ENCODE measurements at places on chromosomes 6 and 20.

- DNase-seq = no peak
Measured at GRCh38 chr20:17684077-17684888, 2.2 kb upstream of the RRBP1 start.

- DNase-seq = no peak
Measured at GRCh38 chr20:57786304-57786932, 76.6 kb upstream of the PMEPA1 start.

DNA sequence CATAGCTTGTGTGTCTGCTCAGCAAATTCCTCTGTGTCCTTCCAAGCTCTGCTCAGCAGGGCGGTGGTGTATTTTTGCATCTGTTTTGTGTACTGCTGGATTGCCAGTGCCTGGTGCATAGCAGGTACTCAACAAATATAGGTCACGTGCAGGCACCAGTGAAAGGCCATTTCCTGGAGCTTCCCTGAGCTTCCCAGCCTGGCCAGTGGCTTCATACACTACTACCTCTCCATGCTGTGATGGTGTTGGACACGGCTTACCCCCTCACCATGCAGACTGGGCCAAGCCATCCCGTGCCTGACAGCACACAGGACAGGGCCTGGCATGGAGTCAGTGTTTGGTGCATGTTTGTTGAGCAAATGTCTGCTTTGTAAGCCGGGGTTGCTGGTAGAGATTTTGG lies 7.7 kb upstream of the PHACTR3 start:
- no peak for DNase-seq

DNA sequence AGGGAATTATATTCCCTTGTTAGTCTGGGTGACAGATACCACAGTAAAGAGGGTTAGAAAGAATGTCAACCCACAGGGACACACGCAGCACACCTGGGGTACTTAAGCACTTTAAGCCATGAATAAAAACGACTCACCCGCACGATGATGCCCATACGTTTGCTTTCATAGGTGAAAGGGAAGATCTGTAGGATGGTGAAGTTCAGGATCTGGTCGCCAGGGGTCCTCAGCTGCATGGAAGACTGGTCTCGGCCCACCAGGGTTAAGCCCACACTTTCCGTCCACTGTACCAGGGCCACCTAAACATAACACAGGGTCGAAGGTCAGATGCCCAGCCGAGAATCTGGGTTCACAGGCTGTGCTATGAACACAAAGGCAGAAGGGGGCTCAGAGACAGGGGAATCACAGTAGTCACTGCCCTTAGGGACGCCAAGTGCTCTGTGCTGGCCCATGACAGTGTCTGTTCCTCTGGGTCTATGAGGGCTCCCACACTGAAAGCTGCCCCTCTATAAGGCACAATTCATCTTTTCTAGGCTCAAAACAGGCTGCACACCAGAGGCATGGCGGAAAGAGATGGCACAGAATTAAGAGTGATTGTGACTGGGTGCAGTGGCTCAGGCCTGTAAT lies 96.8 kb upstream of the NFATC2 start:
- DNase-seq = peak; percentile 60

DNA sequence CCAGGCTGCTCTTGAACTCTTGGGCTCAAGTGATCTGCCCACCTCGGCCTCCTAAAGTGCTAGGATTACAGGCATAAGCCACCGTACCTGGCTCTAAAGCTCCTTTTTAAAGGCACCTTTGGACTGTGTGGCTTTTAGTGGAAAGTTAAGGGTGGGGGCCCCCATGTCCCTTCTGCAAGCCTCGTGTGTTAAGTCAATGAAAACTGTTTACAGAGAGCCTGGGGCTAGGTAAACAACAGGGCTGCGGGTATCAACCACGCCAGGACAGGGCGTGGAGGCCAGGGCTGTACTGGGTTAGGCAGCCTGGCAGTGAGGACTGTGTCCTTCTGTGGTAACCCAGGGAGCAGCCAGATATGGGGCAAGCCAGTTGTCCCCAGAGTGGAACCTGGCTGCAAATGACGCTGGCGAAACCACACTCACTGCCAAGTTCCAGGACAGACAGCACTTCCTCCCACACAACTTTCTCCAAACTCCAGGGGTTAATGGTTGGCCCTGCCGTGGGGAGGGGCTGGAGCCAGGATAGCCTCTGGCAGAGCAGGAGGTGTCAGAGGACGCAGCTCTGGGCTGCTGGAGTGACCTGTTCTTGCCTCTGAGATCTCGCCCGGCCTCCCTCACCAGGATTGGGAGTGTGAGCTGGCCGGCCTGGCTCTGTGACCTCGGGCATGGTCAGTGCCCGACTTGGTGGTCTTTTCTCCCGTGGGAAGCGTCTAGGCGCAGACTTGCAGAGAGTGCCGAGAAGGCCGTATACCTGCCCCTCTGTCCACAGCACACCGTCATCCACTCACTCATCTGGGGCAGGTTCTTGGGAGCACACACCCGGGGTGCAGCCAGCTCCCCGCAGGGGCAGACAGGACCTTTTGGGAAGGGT lies 3.2 kb downstream of the SLC17A9 start:
- DNase-seq = no peak

GRCh38 chr6:90109141-90109540 lies 187.5 kb downstream of the BACH2 start:
- DNase-seq = no peak

GRCh38 chr20:34989670-34990069 lies 34.0 kb downstream of the MYH7B start:
- no peak for DNase-seq

- DNase-seq = no peak
Measured at GRCh38 chr6:135616655-135617054, 119.1 kb upstream of the AHI1 start.

- DNase-seq = no peak
Measured at GRCh38 chr6:168537540-168537884, 96.5 kb downstream of the SMOC2 start.

DNA sequence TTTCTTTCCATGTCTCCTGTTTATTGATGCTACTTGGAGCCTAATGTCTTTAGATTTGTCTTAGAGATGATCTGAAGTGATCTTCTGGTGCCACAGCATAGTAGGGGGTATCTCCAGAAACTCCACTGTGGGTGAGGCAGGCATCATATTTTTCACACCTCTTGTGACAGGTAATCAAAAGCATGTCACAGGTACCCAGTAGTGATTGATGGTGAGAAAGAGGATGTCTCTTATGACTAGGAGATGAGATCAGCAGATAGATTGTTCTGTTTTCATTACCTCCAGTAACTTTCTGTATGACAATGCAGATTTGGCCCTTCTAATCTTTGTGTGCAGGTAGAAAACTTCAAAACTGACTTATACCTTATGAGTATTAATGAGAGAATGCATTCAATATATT lies 13.5 kb downstream of the NCOA7 start:
- no peak for DNase-seq

GRCh38 chr6:31172973-31173384 lies 2.5 kb upstream of the POU5F1 start:
- DNase-seq = no peak

- DNase-seq = no peak
Measured at GRCh38 chr6:44058617-44059358, 68.5 kb downstream of the MRPL14 start.

DNA sequence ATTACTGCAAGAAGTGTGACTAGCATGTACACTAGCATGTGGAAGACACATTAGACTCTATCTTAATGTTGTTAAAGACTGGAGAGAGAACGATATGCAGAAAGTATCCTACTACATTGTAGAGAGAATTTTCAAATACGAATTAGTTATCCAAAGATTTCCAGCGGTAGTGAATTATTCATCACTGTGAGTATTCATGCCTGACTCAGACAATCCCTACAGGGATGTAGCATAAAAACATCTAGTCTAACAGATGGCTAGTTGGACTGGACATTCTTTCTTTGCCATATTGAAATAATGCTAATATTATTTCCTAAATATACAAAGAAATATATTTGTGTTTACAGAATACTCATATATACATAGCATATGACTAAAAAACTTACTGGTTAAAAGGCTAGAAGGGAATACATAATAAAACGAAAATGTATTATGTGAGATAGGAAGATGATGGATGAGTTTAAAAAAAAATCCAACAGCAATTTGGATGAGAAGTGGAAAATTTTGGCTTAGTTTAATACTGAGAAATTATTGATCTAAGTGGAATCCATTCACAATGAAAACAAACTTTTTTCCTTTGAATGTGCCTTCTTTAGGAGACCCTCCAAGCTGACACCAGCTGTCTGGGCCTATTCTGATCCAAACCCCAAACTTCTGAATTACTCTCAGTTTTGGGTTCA lies 580.7 kb downstream of the RFPL4B start:
- no peak for DNase-seq

- DNase-seq = no peak
Measured at GRCh38 chr20:32112841-32113240, 3.3 kb downstream of the TM9SF4 start.

DNA sequence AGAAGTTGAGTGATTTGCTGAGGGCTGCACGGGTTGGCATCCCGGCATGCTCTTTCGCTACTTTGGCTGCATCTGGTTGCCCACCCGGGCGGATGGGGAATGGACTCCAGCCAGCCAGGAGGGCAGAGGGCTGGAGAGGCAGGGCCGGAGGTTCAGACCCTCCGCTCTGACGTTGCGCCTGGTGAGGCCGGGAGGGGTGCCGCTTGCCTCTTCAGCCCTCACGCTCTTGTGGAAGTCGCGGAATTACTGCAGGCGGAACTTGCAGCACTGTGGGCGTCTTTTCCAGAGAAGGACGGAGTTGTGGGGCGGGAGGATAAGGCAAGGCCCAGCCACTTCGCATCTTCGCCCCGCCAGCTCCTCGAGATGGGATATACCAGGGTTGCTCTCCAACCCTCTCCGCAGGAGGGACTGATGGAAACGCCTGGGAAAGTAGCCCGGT lies 656 bp downstream of the RTEL1 start:
- DNase-seq = no peak

DNA sequence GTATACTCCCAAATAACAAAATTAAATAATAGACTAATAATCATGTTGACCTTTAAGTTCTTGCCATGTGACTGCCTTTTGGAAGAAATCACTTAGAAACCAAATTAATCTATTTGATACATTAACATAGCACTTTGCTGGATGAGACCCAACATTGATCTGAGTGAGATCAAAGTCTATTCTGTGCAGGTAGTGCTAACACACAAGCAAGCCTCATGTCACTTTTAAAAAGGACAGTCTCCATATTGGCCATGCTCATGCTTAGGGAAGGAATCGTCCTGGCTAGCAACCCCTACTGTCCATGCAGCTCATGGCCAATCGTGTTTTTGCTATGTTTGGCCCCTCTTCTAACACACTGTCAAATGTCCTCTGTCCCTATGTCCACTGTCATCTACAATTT lies 35.8 kb upstream of the RNF217 start:
- no peak for DNase-seq

DNA sequence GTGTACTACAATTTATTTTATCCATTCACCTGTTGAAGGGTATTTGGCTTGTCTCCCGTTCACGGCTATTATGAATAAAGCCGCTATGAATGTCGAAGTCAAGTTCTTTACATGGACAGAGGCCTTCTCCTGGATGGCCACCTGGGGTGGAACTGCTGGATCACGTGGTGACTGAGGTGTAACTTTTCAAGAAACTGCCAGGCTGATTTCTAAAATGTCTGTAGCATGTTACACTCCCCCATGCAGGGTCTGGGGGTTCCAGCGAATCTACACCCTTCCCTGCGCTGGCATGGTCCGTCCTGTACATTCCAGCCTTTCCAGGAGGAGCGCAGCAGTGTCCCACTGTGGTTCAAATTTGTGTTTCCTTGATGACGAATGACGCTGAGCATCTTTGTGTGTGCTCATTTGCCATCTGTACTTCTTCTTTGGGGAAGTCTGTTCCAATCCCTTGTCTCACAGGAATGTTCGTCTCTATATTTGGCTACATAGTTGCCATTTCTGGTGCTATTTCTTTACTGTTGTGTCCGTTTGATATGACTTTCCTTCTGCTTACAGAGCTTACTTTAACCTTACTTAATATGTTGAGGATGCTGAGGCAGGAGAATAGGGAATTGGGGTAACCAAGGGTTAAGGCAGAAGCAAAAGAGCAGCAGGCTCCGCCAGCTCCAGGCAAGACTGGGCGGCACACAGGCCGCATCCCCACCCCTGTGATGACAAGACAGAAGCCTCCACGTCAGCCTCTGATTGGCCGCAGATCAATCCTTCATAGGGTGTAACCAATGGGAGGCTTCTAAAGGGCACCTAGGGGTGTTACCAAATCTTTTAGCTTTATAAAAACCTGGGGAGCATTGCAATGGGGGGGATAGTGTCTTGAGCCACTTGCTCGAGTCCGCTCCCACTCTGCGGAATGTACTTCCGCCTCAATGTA lies 106.6 kb downstream of the TAF4 start:
- no peak for DNase-seq

DNA sequence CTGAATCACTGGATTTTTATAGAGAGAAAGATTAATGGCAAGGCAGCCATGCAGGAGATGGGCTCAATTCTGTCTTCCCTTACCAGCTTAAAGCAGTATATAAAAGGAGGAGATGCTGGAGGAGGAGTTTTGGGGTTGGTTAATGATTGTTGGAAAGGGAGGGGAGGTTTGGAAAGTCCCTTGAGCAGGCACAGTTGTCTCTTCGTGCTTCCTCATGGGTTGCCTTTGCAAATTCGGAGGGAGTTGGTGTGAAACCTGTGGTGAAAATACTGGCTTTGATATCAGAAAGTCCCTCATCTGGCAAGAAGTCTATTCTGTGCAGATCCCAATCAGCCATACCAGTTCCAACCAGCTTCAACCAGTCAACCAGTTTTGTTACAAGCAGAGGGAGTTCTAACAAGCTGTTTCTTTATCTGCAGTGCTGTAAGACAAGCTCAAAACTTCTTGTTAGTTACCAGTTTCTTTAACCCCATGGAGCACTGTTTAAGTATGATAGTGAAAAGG lies 107.0 kb downstream of the HIVEP1 start:
- no peak for DNase-seq
